Left colon (tissue), 2 donors: ENCODE measurements at places on chromosomes 2 and 18. TPM values are rescaled to one million over a fixed set of nuclear protein-coding genes. Genes with fewer than 3 reads are reported as not detected.

The C2orf76 gene
- 6.8 TPM for total RNA-seq

The PDCD1 gene
- total RNA-seq: 0.36 TPM

The PLEKHH2 gene
- total RNA-seq: 3.9 TPM

The CHAC2 gene
- total RNA-seq: 4.5 TPM

The ZNF512 gene
- 10.7 TPM for total RNA-seq
